Right renal pelvis (tissue), 4 donors: ENCODE measurements at places on chromosomes 4 and X. TPM values are rescaled to one million over a fixed set of nuclear protein-coding genes. Genes with fewer than 3 reads are reported as not detected.

The SH2D1A gene
- polyA plus RNA-seq = 0.12 TPM

The GABRB1 gene
- 0.53 TPM for polyA plus RNA-seq

DNA sequence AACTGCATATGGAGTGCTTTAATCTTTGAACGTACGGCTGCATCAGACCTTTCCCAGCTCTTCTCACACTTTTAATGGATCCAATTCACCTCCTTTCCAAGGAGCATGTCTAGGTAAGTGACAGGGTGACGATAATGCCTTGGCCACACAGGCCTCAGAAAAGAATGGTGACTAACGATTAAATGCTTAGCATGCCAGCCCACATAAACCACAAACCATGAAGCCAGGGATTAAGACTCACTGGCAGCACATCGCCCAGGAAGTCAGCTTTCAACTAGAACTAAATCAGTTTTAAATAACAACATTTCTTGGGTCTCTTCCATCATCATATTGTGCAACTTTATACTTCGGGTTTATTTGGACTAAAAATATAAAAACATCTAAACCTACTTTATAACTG, 28.7 kb downstream of the INPP4B start:
- DNase-seq = no peak

DNA sequence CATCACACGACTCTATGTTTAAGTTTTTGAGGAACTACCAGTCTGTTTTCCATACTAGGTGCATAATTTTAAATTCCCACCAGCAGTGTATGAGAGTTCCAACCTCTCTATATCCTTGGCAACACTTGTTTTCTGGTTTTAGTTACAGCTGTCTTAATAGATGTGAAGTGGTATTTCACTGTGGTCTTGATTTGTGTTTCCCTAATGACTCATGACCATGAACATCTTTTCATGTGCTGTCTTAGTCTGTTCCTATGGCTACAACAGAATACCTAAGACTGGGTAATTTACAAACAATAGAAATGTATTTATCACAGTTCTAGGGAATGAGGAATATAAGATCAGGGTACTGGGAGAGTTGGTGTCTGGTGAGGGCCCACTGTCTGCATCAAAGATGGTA, 51.5 kb upstream of the GPR78 start:
- DNase-seq = no peak

DNA sequence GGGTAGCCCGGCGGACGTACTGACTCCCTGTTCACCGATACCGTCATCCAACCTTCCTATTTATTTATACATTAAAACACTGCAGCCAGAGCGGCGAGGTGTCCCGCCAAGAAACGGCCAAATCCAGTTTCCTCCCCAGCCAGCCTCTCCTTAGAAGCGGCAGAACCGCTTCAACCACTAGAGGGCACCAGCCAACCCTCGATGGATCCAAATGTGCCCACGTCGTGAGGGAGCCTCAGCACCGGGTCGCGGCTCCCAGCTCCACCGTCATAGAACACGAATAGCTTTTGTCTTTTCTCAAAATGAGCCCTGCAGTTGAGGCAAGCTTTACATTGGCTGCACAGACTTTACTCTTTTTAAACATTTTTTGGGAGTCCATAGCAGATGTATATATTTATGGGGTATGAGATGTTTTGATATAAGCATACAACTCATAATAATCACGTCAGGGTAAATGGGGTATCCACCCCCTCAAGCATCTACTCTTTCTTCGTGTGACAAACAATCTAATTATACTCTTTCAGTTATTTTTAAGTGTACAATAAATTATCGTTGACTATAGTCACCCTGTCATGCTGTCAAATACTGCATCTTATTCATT, 13.0 kb upstream of the HELT start:
- peak; percentile 78 for DNase-seq

- DNase-seq = no peak
These were observed 253.6 kb downstream of the CBLL2 start for GRCh38 chrX:22526339-22526738.

DNA sequence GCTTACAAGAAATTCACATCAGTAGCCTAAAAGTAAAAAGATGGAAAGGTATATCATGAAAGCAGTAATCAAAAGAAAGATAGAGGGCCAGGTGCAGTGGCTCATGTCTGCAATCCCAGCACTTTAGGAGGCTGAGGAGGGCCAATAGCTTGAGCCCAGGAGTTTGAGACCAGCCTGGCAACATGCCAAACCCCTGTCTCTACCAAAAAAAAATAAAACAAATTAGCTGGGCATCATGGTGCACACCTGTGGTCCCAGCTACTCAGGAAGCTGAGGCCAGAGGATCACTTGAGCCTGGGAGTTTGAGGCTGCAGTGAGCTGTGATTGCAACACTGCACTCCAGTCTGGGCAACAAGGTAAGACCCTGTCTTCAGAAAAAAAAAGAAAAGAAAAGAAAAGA, 55.5 kb downstream of the GSPT2 start:
- DNase-seq = no peak
